ENCODE measurements at places on chromosomes 7 and 10.

DNA sequence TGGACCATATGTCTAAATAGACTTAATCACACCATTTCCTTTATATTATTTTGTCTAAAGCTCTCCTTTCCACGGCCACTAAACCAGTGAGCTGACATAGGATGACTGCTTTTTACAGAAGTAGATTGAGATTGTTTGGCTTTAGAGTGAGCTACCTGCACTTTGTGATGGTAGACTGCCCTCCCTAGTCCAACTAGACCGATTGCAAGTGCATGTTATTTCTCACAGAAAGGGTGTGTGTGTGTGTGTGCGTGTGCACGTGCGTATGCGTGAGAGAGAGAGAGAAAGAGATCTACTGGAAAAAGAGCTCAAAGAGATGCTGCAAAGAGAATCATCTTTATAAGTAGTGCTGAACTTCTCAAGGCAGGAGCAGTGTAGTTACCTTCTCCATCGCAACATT lies 60.7 kb downstream of the VCL start:
- no peak for ATAC-seq

- no peak for ATAC-seq
These were observed 119.7 kb upstream of the KMT2E start for GRCh38 chr7:104894314-104894713.

DNA sequence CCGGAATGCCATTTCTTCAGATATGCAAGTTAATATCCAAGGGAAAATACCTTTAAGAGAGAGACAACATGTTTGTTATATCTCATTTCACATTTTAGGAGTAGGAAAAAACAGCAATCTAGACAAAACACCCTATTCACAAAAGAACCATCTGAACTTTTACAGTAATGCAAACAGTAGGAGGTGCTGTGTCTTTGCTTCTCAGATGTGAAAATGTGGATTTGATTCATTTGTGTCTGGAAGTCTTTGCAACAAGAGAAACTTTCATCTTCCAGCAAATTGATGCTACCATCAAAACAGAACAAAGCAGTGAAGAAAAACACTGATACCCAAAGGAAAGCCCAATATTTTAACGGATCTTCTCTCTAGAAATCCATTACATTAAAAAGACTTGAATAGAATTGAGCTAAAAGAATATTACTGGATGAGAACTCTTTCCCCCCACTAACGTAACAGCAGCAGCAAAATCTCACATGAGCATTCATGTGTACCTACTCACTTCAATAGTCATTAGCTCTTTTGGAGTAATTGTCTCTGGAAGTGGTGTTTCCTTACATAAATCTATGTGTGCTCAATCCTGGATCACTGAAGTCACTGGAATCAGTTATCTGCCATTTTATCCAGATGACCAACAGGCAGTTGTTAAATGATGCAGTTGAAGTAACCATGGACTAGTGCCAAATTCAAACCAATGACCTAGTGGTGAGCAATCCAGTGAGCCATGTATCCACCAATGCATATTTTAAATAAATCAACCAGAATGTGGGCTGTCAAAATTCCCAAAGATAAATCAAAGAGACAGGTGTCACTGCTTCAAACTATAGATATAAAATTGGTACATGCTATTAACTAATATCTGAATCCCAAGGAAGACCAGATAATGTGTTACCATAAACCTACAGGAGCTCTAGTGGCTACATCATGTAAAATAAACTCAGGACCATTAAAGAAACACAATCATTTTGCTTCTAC lies 1.8 kb downstream of the SEMA3C start:
- ATAC-seq: no peak

- no peak for ATAC-seq
These were observed 135.7 kb downstream of the PDE1C start for GRCh38 chr7:31934551-31934950.

DNA sequence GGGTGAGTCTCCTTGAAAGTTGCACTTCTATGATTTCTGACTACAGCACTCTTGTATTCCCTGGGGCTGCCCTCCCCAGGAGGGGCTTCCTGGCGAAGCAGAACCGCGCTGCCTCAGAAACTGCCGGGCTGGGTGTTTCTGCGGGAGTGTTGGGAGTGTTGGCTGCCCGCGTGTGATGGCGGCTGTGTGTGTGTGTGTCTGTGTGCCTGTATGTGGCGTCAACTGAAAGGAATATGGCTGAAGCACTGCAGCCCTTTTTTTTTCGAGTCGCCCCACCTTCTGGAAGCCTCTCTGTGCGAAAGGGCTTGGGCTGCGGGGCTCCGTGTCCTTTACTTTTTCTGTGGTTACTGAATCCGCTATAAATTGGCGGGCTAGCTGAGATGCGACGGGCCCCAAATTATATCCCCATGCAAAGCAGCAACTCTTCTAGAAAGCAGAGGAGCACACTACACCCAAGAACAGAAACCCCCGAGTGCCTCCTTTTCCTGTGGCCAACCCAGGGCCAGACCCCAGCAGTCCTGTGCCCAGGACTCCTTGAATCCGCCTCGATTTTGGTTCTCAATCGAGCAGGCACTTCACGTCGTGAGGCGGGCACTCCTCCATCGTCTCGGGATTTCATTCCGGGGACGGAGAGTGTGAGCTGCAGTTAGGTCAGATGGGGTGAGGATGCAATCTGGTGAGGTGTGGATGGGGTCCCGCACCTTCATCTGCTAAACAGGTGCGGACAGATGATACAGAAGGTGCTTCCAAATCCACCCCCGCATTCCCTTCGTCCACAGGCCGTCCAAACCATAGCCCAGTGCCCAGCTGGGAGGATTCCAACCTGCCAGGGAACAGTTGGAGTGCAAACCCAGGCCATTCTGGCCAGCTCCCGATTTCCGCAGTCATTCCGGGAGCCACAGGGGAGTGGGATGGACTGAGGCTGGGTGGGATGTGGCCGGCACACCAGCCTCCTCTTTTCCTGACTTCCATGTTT lies 22.5 kb upstream of the ZNF273 start:
- ATAC-seq: no peak

DNA sequence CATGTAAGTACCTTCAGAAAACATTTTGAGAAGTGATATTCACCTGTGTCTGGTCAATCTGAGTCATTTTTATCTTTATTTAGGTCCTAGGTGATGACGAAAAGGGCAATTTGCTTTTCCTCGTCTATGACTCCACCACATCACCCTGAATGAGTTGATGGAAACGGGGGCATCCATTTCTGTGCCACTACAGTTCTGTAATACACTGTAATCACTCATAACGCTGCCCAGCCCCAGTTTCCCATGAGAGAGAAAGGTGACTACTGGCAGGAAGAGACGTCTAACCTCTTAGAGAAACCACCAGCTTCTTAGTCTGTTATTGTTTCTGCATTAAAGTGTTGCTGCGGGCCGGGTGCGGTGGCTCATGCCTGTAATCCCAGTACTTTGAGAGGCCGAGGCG lies 205.3 kb upstream of the MKLN1 start:
- ATAC-seq: peak; percentile 92

DNA sequence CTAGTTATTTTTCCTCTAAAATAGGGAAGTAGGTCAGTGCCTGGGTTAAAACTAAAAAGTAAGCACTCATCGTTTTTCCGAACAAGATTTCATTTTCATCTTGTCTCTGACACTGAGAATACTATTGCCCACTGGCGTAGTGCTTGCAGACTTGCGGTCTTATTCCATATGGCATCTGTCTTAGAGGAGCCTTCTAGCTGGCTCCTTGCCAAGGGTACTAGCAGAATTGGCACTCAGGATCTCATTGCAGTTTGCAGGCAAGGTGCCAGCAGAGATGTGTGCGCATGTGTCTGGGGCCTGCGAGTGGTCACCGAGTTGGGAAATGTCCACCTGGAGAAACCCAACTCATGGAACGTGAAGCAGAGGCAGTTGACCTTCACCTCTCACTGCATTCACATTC lies 143.4 kb downstream of the CELF2 start:
- no peak for ATAC-seq

DNA sequence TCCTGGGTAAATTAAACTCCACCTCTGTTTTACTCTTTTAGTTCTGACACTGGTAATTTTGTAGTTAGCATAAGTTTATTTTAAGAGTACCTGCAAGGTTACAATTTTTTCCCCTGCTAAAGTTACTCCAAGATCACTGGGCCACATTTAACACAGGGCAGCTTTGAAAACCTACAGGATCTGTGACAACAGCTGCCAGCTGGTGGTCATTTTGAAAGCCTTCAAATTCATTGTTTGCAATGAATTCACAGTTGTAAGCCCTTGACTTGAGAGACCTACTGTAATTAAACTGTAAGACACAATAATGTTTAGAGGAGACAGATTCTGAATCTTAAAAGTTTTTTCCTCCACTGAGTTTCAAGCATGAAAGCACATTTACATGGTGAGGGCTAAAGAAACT lies 129.6 kb downstream of the CNOT4 start:
- no peak for ATAC-seq

DNA sequence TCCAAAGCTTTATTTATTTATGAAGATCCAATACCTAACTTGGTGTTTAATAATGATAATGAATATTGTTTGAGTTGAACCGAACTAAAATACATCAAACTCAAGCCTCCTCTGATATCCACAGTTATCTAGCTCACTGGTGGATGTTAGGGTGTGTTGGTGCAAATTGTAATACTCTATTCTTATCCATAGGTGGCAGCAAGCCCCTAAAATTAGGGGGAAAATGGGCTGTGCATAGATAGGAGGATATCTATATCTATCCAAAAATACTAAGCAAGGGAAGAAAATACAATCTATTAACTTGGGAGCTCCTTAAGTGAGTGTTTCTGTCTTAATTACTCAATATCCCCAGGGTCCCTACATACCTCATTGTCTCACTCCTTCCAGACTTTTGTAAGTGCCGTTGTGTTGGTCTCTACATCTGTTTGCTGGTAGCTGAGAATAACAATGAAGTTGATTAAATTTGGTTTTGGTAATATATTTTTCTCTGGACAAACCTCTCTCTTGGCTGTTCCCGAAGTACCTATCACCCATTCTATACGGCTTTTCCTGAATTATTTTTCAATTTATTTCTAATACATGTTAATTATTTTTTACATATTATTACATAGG lies 55.0 kb upstream of the VWDE start:
- ATAC-seq: peak; percentile 85

DNA sequence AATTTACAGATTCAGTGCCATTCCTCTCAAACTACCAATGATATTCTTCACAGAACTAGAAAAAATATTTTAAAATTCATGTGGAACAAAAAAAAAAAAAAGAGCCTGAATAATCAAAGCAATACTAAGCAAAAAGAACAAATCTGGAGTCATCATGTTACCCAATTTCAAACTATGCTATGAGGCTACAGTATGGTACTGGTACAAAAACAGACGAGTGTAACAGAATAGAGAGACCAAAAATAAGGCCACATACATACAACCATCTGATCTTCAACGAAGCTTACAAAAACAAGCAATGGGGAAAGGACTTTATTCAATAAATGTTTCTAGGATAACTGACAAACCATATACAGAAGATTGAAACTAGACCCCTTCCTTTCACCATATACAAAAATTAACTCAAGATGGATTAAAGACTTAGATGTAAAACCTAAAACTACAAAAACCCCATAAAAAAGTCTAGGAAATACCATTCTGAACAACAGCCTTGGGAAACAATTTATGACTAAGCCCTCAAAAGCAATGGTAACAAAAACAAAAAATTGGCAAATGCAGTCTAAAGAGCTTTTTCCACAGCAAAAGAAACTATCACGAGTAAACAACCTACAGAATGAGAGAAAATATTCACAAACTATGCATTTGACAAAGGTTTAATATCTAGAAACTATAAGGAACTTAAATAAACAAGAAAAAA lies 207.7 kb downstream of the PTN start:
- no peak for ATAC-seq

- no peak for ATAC-seq
These were observed 538.9 kb downstream of the AUTS2 start for GRCh38 chr7:70137126-70137525.

DNA sequence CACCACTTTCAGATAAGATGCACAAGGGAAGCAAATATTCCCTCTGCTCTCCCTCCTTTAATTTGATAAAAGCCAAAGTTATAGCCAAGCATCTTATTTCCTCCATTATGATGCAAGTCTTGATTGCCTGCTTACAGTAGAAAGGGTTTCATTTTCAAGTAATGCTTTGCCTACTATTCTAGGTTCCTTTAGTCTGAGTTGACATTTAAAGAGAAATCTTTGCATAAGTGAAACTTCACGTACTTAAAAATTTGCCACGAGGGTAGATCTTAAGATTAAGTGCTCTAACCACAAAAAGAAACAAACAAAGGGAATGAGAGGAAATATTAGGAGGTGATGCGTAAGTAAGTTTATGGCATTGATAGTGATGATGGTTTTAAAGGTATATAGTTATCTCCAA lies 78.1 kb upstream of the VWDE start:
- ATAC-seq: peak; percentile 77

GRCh38 chr7:105244594-105244993 lies 144.1 kb downstream of the SRPK2 start:
- ATAC-seq: no peak

DNA sequence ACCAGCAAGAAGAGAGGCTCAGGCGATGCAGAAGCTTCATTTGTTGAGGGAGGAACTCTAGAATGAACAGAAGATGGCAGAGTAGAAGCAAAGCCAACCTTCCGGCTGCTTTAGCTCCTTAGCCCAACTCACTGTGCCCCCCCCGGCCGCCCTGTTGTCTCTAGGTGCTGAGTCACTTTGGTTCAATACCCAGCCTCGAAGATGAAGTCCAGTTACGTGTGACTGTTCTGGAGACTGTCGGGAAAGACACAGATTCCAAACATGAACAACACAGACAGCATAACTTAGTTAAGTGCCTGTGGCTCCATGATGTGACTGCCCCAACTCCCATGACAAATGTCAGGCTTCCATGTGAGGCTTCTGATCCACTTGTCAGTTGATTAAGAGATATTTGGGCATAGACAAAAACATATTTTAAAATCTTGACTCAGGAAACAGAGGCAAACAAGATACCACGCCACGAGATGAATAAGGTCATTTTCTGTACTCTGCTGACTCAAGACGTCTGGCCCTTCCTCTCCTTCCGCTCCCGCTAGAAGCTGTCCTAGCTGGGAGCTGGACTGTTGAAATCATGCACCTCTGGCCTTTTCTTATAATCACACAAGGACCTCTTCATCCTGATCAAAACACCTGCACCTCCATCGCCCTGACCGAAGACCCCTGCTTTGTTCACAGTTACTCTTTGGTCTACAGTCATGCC lies 199.3 kb downstream of the FRMD4A start:
- ATAC-seq: no peak

GRCh38 chr10:14556285-14556956 lies 218.3 kb downstream of the FAM107B start:
- ATAC-seq: peak; percentile 53

GRCh38 chr7:2231992-2232765 lies 566 bp downstream of the MAD1L1 start:
- ATAC-seq: peak; percentile 61

GRCh38 chr7:102055181-102055976 lies 231.3 kb upstream of the SH2B2 start:
- no peak for ATAC-seq

- ATAC-seq: no peak
These were observed 526 bp downstream of the GIMAP1 start for GRCh38 chr7:150716939-150717338.

DNA sequence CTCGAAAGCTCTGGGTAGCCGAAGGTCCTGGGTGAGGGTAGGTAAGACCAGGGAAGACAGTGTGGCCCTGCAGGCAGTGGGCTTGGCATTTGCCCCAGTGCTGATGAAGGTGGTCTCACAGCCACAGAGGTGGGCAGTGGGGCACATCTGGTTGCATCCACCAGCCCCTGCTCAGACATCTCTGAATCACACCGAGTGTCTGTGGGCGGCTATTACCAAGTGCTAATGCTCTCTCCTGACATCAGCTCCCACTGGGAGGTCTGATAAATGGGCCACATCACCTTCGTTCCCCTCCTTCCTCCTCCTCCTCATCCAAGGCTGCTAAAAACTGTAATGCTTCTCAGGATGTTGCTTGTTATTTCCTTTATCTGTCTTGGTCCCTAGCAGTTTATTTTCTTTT lies 330.9 kb upstream of the COBL start:
- ATAC-seq: no peak

All from activated T-helper 17 cell treated with anti-CD3 and anti-CD28 coated beads, Interleukin-2, amount 50 U/mL, for 72 hours (primary cell).